ENCODE measurements at places on chromosomes 2 and 18.

GRCh38 chr2:151181524-151181923, 80.1 kb downstream of the RBM43 start:
- DNase-seq: no peak

DNA sequence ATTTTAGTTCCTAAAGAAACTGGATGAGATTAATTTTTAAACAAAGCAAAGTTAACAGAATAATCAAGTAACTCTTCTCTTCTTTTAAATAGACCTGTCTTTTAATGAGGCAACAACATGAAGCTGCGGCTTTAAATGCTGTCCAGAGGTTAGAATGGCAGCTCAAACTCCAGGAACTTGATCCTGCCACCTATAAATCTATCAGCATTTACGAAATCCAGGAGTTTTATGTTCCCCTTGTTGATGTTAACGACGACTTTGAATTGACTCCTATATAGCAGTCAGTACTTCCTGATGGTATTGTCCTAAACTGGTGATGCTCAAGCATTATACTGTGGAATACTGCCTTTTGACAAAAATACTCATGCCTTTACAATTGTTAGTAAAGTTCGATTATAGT, 53.7 kb upstream of the TWSG1 start:
- no peak for DNase-seq

DNA sequence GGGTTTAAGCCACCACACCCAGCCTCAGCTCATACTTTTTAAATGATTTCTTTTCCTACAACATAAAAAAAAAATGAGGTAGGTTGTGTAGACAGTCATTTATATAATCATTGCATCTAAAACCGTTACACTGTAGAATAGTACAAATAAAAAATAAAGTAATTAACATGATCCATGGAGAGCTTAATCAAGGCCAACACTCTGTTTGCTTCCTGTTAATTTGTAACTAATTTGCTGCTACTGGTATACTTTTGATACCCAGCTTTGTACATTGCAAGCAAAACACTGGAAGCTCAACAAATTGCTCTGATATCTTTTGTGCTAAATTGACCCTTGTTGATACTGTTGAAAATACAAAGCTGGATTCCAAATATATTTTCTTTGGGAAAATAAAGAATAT, 20.2 kb upstream of the KCTD1 start:
- DNase-seq: no peak

DNA sequence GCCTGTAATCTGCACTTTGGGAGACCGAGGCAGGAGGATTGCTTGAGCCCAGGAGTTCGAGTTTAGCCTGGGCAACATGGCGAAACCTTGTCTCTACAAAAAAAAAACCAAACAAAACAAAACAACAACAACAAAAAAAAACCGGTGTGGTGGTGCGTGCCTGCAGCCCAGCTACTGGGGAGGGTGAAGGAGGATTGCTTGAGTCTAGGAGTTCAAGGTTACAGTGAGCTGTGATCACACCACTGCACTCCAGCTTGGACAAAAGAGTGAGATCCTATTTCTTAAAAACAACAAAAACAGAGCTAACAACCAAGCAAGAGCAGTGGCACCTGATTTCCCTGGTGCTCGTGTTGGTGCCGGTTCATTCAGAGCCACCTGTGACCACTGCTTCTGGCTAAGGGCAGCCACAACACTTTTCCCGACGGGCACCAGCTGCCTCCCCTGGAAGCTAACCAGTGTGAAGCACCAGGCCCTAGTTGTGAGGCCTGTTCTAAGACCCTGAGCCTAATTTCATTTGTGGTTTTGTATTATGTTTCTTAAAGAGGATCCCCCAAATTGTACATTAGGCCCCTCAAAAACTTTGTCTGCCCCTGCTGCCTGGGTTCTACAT, 1.3 kb downstream of the AOX1 start:
- no peak for DNase-seq

DNA sequence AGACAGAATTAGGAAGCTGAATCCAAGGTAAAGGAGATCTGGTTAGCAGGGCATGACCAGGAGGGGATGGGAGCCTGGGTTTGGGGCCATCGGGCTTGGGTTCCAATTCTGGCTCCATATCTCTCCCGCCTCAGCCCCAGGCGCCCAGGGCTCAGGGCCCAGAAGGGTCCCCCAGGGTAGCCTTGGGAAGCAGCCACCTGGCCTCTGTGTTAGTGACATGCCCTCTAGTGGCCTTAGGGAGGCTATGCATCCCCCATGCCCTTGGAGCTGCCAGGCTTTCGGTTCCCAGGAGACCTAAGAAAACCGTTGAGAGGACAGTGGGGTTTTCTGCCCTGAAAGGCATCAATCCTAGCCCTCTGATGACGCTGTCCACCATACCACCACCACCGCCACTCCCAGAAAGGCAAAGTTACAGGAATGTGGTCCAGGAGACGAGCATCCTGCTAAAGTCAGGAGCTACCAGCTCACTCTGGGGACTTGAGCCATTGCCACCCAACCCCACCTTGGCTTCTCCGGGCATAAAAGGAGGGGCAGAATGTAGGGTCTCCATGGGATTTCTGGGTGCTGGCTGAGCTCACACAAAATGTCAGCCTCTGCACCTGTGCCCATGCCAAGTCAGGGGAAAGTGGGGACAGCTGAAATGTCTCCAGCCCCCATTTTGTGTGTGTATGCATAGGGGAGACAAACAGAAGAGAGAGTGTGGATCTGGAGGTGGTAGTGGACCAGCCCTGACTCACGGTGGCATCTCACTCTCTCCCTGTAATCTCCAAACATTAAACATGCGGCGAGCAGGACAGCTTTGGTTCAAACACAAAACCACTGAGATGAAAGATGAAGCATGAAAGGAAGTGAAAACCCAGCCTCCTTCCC, 56.5 kb downstream of the EMX1 start:
- no peak for DNase-seq

- no peak for DNase-seq
Observed at GRCh38 chr2:224032283-224032682, 6.8 kb downstream of the SERPINE2 start.

- no peak for DNase-seq
Observed at GRCh38 chr18:37666451-37666850, 100.9 kb upstream of the CELF4 start.

GRCh38 chr18:67954594-67954993, 438.1 kb upstream of the DSEL start:
- DNase-seq: no peak

DNA sequence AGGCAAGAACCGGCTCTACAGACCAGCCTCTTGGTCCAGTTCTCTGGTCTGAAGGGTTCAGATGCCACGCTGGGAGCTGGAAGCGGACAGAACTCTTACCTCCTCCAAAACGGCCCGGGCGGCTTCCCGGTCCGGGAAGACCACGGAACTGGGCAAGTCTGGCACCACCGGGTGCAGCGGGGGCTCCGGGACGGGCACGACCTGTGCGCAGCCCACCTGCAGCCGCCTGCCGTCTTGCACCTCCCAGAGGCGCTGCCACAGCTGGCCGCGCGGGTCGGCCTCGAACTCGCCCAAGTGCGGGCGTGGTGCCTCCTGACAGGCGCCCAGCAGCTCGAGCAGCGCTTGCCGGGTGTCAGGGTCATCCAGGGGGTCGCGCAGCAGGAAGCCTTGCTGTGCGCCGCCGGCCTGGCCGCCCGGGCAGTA, 773 bp downstream of the CMPK2 start:
- peak; percentile 56 for DNase-seq

DNA sequence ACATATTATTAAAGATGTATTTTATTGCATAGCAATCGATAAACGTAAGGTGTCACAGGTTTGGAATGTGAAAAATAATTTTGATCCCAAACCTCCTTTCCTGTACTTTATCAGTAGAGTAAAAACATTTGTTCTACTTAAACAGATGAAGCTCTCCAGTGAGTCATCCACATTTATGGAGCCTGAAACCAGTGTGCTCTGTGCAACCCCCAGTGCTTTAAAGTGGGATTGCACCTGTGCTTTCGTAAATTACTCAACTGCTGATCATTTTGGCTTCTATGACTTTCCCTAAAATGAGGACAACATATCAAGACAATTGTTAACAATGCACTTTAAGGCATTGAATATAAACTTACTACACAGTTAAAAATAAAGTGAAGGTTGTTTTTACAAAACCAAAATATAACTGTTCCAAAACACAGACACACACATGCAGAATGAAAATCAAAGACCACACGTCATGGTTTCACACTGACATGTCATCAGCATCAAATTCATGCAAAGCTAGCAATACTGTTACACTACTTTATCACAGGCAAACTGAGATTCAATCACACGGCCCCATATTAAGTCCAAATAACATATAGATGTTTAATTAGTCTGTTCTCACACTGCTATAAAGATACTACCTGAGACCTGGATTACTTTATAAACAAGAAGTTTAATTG, 9.7 kb downstream of the TMEM18 start:
- no peak for DNase-seq

- DNase-seq: no peak
Observed at GRCh38 chr2:184598316-184599053, at the start of gene ZNF804A. Gene ZNF804A (plus strand): TSS chr2:184598529. CDS start chr2:184598960, 431 bp downstream.

DNA sequence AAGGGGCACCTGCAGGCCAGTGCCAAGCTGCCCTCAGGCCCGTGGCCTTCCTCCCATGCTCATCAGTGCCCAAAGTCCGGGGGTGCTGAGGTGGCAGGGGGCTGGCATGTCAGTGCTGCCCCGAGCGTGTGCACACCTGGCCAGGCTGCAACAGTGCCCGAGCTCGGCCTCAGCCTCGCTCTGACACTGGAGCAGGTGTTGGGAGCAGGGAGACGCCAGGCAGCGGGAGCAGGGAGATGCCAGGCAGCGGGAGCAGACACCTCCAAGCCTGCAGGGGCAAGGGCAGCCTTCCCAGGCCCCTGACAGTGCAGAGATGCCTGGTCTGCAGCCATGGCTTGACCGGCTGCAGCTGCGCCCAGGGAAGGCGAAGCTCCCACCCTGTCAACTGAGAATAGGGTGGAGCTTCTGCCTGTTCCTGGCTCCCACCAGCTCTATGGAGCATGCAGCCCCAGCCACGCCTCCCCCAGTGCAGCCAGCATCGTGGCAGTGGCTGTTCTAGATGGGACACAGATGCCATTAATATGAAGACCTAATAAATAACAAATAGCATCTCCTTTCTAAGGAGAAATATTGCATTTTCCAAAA, 82.4 kb downstream of the DTNB start:
- DNase-seq: no peak

DNA sequence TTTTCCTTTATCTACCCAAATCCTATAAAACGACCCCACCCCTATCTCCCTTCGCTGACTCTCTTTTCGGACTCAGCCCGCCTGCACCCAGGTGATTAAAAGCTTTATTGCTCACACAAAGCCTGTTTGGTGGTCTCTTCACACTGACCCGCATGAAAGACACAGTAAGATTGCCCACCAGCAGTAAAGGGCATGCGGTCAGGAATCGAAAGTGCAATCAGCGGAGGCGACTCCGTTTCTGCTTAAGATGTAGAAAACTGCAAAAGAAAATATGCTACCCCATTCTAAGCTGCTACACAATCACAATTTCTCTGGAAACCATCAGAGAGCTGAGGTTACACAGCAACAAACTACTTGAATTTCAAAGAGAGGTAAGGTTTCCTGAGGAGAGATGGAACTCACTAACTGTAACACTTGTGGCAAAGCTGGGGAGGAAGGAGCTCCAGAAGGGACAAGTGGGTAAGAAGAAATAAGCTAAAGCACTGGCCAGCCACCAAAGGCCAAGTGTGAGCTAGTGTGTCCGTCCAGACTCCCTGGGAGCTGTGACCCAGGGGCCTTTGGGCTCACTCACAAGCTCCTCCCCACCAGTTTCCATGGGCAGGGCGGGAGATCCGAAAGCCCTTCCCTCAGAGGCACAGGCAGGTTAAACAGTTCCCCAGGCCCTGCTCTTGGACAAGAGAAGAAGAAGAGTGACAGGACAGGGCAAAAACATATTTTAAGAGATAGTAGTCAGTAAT, 72.8 kb upstream of the TGFA start:
- no peak for DNase-seq

- DNase-seq: no peak
Observed at GRCh38 chr2:27154488-27154887, 5.7 kb downstream of the TCF23 start.

GRCh38 chr18:74742573-74743243, 145.0 kb downstream of the ZNF407 start:
- no peak for DNase-seq

DNA sequence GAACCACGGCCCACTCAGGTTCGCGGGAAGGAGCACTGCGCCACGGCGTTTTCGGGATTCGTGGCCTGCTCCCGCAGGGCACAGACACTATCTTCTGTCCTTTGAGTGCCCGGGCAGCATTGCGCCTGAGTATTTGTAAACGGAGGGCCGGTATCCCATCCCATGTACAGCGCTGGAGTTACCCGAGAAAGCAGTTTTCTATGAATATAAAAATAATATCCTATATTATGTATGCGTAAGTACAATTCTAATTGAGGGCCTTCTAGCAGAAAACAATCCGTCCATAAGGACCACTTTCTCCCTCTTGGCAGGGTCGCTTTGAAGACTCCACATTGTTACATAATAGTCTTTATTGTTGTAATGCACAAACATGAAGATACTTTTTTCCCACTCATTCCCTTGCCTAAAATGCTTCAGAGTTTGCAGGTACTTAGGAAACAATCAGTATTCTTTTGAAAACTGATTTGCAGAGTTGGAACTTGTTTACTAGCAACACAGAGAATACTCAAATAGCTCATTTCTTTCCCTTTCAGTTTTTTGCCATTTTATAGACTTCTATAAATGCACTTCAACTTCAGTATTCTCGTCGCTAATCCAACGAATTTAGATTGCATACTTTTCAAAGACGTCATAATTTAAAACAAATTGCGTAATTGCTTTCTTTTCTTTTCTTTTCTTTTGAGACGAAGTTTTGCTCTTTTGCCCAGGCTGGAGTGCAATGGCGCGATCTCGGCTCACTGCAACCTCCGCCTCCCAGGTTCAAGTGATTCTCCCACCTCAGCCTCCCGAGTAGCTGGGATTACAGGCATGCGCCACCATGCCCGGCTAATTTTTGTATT, 1.0 kb upstream of the REV1 start:
- no peak for DNase-seq

DNA sequence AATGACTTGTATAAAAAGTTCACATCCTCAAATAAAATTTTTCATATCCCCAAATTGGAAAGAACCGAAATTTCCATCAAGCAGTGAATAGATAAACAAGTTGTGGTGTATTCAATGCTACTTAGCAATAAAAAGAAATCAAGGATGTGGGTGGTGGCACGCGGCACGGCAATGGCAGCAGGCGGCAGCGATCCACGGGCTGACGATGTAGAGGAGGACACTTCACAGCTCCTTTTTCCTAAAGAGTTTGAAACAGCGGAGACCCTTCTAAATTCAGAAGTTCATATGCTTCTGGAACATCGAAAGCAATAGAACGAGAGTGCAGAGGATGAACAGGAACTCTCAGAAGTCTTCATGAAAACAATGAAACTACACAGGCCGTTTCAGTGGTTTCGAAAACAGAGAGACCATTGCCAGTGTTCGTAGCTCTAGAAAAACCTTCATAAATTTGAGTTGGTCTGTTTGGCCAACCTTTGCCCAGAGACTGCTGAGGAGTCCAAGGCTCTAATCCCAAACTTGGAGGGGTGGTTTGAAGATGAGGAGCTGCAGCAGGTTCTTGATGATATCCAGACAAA, 9.8 kb upstream of the IL36A start:
- no peak for DNase-seq

DNA sequence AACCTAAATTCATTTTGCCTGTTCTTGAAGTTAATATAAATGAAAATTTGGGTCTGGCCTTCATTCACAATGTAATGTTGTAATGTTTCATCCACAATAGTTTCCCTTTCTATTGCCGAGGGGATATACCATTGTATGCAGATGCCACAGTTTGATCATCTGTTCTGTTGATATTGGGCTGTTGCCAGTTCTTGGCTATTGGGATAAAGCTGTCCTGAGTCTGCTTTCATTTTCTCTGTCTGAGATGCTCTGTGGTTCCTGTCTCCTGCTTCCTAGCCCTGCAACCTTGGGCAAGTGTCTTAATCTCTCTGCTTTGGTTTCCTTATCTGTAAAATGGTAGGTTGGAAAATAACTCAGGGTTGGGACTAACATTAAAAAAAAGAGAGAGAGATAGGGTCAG, 25.2 kb downstream of the B3GNT2 start:
- no peak for DNase-seq

Data from activated CD4-positive, CD25-positive, alpha-beta regulatory T cell (primary cell).